ENCODE measurements at places on chromosomes 11 and 22. TPM values are rescaled to one million over a fixed set of nuclear protein-coding genes. Genes with fewer than 3 reads are reported as not detected.

The SCUBE2 gene
- not detected for polyA plus RNA-seq

The CTSF gene
- 7.0 TPM for polyA plus RNA-seq

The MFNG gene
- 212 TPM for polyA plus RNA-seq

The PGA4 gene
- polyA plus RNA-seq: not detected

The ARRB1 gene
- 3.0 TPM for polyA plus RNA-seq

The CYTH4 gene
- 70.8 TPM for polyA plus RNA-seq

The RPS6KB2 gene
- 65.1 TPM for polyA plus RNA-seq

The MYEOV gene
- 1.4 TPM for polyA plus RNA-seq

The KCNJ11 gene
- 0.80 TPM for polyA plus RNA-seq

The SCO2 gene
- polyA plus RNA-seq: 11.8 TPM

The MPEG1 gene
- 51.8 TPM for polyA plus RNA-seq

The MORC2 gene
- 5.9 TPM for polyA plus RNA-seq

The TMEM121B gene
- polyA plus RNA-seq: not detected

The BATF2 gene
- 0.29 TPM for polyA plus RNA-seq

The C11orf68 gene
- 61.6 TPM for polyA plus RNA-seq

The CTNND1 gene
- polyA plus RNA-seq: 4.9 TPM

The CLMP gene
- 0.31 TPM for polyA plus RNA-seq

The GLB1L3 gene
- polyA plus RNA-seq: 0.19 TPM

The MUC5B gene
- not detected for polyA plus RNA-seq

The SYT13 gene
- polyA plus RNA-seq: not detected

The LMO2 gene
- 11.4 TPM for polyA plus RNA-seq

The IL17REL gene
- polyA plus RNA-seq: not detected

The PDXP gene
- 2.4 TPM for polyA plus RNA-seq

The JHY gene
- polyA plus RNA-seq: 4.3 TPM

The KCNJ1 gene
- polyA plus RNA-seq: 0.30 TPM

The SGSM1 gene
- 0.44 TPM for polyA plus RNA-seq

The CDC42EP2 gene
- not detected for polyA plus RNA-seq

The TMPRSS6 gene
- polyA plus RNA-seq: not detected

The PATE2 gene
- polyA plus RNA-seq: not detected

The BACE1 gene
- polyA plus RNA-seq: not detected

The PKDREJ gene
- polyA plus RNA-seq: not detected

The TRIM29 gene
- not detected for polyA plus RNA-seq

The PGA3 gene
- polyA plus RNA-seq: not detected

The TMEM86A gene
- 0.56 TPM for polyA plus RNA-seq

The KCNC1 gene
- 0.13 TPM for polyA plus RNA-seq

The EMID1 gene
- not detected for polyA plus RNA-seq

The OVCH2 gene
- polyA plus RNA-seq: not detected

The APOA4 gene
- polyA plus RNA-seq: not detected

The MAJIN gene
- 0.39 TPM for polyA plus RNA-seq

The CCDC83 gene
- 0.14 TPM for polyA plus RNA-seq

The SOX10 gene
- not detected for polyA plus RNA-seq

All from IgD-negative memory B cell (primary cell).